Hematopoietic multipotent progenitor cell treated with erythropoietin and hydrocortisone succinate and interleukin-3 and kit ligand, for 17 days (in vitro differentiated cells): ENCODE measurements at places on chromosomes 7 and 10.

GRCh38 chr7:104005197-104005596 is 15.7 kb upstream of the RELN start:
- DNase-seq, result no peak

GRCh38 chr10:86363184-86363832 is 3.3 kb downstream of the GRID1 start:
- no peak for DNase-seq

GRCh38 chr7:154475864-154476263 is 423.7 kb downstream of the DPP6 start:
- DNase-seq, result no peak

GRCh38 chr10:95815701-95816240 is 59.8 kb downstream of the ENTPD1 start:
- no peak for DNase-seq

DNA sequence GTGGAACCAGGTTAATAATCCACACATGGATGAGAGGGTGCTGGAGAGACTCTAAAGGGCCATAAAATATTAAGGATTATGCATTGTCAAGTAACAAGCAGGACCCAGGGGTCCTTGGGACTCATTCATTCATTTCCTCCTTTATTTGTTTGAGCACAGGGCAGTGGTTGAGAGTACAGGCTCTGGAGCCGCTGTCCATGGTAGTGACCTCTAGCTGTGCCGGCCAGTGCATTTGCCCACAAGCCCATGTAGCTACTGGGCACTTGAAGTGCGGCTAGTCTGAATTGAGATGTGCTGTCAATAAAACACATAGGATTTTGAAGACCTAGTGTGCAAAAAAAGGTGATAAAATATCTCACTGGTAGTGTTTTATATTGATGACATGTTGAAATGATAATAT is 137.6 kb downstream of the C10orf105 start:
- no peak for DNase-seq

DNA sequence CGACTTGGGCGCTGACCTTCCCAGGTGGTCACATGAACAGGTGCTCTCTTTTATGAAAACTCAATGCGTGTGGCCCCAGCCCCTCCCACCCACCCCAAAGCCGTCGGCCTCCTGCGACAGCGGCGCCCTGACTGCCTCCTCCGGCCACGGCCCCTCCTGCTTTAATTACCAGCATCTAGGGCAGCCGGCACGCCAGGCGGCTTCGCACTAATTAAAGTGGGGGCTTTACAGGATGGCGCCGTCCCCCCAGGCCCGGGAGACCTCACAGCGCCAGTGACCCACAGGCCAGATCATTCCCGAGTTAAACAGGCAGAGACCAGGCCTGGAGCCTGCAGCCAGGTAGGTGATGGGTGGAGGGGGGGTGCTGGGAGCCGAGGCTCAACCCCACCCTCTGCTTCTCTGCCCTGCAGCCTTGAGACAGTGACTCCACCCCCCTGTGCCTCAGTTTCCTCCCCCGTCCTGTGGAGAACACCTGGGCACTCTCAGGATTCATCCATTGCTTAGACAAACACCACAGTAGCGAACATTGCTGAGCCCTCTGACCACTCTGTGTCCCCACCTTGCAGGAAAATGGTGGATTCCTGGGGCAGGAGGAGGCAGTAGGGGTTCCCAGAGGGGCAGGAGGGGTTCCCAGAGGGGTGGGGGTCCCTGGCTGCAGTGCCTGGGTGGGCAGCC is 100.8 kb downstream of the MICALL2 start:
- DNase-seq, result no peak

GRCh38 chr7:150404805-150405583 is 25.9 kb downstream of the ZNF775 start:
- DNase-seq, result peak; percentile 85

DNA sequence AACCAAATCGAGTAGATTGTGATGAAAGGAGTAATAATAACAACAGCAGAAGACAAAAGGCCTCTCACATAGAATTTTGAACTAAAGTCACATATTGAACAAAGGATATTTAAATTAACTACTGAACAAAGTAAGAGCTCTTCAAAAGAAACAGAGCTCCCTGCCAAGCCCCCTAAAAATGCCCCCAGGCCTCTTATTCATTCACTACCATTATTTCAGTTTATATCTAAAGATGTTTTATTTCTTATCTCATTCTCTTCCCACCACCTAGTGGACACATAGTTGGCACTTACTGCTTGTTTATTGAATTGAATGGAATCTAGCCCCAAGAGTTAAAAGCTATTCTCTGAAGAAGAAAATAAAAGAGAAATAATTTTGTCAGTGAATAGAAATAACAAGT is 37.4 kb downstream of the VCL start:
- no peak for DNase-seq

DNA sequence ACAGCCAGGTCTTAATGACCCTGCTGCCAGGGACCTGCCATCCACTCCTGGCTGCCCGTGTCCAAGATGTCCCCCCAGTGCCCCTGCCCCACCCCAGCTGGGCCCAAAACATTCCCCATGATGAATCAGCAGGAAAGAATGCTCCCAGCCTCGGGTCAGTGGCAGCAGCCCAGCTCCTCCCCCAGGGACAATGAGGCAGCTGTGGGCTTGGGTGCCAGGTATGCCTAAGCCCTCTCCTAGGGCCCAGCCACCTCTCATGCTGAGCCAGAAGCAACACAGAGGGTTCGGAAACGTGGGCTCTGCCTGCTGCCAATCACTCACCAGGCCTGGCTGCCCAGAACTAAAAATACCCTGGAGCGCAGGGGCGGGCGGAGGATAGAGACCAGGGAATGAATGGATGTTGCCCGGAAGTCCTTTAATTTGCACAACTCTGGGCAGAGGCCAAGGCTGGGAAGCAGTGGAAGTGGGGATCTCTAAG is 1.5 kb upstream of the LOXL4 start:
- no peak for DNase-seq

GRCh38 chr10:108411894-108412293 is 1247.4 kb upstream of the SORCS1 start:
- no peak for DNase-seq

- no peak for DNase-seq
Observed at GRCh38 chr7:26900251-26900650, 35.9 kb upstream of the SKAP2 start.

DNA sequence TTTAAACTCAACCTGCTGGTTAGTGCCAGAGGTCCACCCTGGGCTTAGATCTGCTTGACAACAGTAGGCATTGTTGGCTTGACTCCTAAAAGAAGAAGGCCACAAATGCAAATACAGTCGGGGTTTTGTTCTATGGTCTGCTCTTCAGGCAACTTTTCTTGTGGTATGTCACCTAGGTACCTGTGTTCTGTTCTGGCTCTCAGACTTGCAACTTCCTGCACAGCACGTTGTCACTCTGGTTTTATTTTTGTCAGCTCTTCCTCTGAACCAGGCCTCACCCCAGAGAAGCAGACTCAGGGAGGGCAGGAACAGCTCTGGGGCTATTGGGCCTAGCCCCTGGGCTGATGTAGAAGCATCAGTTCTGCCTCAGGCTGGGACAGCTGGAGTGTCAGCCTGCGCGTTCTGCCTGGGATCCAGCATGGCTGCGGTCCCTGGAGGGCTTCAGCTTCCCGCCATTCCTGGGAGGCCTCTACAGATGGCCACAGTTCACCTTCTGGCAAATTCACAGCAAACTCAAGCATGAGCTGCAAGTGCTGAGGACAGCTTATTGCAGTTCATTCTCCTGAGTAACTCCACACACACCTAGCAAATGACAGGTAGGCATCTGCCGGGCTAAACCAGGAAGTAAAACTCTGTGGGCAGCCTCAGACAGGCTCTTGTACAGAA is 11.0 kb upstream of the PDCD4 start:
- DNase-seq, result no peak

- DNase-seq, result no peak
Observed at GRCh38 chr10:68043030-68043429, 32.1 kb downstream of the HERC4 start.

- DNase-seq, result no peak
Observed at GRCh38 chr7:133275446-133276095, 22.7 kb downstream of the EXOC4 start.

DNA sequence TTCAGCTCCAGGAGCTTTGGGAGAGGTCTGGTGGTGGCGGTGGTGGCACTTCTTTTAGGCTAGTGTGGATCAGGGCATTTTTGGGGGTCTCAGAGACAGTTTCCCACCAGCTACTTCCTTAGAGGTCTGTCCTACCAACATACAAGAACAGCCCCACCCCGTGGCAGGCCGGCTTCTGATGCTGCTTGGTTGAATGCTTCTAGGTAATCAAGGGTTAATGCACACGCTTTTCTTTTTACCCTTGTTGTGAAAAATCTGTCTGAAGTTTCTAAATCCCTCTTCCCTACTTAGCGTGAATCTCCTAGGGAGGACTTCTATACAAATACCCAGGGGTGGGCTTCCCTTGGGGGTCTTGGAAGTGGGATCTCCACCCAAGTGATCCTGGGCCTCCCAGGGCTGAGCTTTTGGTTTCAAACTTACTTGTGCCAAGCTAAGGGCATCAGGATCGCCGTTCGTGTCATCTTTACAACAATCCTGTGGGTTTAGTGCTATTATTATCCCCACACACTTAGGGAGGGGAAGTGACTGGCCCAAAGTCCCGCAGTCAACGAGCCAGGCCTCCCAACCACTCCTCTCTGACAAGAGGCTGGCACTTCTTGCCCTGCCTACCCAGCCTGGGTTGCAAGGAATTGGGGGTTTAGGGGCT is 1.7 kb downstream of the SH2B2 start:
- DNase-seq, result no peak

DNA sequence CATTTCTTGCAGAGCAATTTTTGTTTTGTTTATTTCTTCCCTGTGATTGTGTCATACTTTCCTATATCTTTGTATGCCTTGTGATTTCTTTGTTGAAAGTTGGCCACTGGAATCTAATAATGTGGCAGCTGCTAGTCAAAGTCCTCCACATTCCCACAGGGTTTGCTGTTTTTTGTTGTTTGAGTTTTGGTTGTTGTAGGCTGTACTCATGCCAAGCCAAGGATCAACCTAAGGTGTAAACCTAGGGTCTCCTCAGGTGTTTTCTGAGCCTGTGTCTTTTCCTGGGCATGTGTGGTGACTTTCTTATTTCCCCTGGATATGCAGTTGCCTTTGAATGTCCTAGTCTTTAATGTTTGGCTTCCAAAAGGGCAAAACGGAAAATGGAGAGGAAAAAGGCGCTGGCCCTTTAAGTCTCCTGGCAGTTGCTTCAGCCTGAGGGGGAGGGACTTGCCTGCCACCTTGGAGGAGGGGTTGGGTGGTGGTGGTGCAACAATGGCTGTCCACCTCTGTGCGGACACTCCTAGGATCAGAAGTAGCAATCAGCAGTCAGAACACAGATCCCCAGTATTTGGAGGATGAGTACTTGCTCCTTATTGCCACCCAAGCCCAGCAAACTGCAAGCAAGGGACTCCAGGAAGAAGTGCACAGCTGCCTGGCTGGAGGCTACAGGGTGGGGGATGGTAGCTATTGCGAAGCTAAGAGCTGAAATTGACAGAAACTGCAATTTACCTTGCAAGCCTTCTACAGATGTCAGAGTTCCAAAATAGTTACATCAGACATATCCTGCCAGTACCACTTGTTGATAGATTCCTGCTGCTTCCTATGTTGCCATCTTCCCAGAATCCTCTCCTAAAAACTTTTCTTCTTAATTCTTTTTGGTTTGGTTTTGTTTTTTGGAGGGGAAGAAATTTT is 5.6 kb upstream of the ZNF518A start:
- no peak for DNase-seq

DNA sequence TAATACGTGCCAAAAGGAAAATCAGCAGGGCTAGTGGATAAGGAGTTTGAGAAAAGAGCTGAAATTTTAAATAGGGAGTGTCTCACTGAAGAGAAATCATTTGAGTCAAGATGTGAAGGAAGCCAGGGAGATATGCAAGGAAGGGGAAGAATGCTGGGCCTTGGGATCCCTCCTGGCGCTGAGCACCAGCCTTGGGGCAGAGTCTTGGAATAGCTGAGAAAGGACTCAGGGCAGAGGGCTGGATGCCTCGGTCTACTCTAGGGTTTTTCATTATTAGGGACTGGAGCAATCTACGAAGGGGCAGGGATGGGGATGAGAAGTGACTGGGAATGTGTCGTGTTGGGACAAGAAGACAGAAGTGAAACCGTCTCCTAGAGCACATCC is 484 bp downstream of the ZWINT start:
- no peak for DNase-seq

- DNase-seq, result no peak
Observed at GRCh38 chr10:114726820-114727271, 68.8 kb upstream of the ABLIM1 start.

DNA sequence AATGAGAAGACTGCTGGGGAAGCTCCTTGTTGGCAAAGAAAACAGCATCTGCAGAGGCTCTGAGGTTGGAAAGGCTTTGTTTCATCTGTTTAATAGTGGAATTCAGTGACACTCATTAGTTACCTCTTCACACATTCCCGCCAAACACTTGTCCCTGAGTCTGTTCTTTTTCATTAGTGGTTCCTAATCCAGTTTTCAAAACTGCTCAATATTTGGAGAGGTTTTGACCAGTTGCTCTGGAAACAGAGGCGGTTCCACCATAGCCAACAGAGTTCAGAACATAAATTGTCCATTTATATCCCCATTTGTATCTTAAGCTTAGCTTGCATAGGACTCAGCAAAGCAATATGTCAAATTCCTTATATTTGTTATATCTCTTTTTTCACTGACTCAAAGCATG is 754.6 kb downstream of the AUTS2 start:
- no peak for DNase-seq

GRCh38 chr7:104442481-104442880 is 114.1 kb downstream of the LHFPL3 start:
- DNase-seq, result no peak

DNA sequence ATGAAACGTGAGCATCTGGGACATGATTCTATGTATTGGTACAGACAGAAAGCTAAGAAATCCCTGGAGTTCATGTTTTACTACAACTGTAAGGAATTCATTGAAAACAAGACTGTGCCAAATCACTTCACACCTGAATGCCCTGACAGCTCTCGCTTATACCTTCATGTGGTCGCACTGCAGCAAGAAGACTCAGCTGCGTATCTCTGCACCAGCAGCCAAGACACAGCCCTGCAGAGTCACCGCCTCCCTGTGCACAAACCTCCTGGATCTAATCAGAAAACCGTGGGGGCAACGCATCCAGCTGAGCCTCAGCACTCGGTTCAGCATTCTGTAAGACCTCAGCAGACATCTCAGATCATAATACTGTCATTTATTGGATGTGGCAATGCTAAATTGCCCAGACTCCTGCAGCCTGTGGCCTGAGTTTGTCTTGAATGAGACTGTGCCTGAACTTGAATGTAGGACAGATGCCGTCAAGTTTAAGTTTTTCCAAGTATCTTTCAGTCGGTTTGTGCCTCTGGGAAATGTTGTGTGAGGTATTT is 41.5 kb upstream of the PRSS58 start:
- no peak for DNase-seq

GRCh38 chr10:7070950-7071349 is 339.9 kb downstream of the SFMBT2 start:
- DNase-seq, result no peak

GRCh38 chr10:86047588-86047987 is 319.0 kb downstream of the GRID1 start:
- DNase-seq, result no peak

GRCh38 chr7:128405471-128406313 is 4.1 kb downstream of the IMPDH1 start:
- peak; percentile 25 for DNase-seq

GRCh38 chr7:3196629-3197400 is 104.2 kb upstream of the SDK1 start:
- DNase-seq, result no peak
